ENCODE measurements at places on chromosomes 6 and 20. TPM values are rescaled to one million over a fixed set of nuclear protein-coding genes. Genes with fewer than 3 reads are reported as not detected.
A peak's percentile ranks its signal among the peaks of the same experiment; 100 is the strongest.

- DNase-seq = no peak
These were observed 113.4 kb downstream of the PSMB1 start for GRCh38 chr6:170439366-170440361.

GRCh38 chr20:56826705-56827665, 197.9 kb downstream of the TFAP2C start:
- no peak for DNase-seq

MAS1 gene
- total RNA-seq = not detected

DNA sequence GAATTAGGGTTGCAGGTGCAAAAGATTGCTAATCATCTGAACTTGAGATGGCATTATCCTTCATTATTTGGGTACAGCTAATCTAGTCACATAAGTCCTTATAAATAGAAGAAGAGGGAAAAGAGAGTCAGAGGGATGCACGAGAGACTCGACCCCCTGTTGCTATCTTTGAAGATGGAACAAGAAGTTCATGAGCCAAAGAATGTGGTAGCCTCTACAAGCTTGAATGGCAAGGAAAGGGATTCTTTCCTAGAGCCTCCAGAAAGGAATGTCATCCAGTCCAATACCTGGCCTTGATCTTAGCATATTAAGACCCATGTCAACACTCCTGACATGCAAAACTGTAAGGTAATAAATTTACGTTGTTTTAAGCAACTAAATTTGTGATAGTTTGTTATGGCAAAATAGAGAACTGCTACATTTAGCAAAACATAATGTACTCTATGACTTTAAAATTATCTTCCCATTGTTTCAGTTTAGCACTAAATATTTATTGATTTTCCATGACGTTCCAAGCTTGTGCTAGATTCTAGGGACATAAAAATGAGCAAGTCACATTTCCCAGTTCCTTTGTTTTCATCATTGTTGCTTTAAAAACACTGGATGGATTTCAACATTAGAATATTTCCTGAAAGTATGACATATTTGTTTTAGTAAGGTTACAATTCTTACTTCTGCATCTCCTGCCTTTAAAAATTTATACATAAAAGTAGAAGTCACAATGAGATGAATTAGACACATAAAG, 12.7 kb downstream of the MANEA start:
- DNase-seq = no peak

DNA sequence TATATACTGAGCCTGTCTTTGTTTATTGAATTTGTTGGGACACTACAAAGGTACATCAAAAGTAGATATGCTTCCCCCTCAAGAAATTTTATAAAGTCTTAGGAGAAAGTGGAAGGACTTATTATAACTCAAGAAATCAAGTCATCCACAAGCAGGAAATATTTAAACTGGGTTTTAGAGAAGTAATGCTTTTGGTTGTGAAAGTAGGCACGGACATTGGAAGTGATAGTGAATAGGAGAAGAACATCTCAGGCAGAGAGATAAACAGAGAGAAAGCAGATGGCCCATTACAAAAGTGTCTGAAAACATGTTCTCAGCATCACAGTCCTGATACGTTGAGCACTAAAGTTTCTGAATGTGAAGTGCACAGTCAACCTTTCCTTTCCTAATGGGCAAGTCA, 415.6 kb upstream of the RNF217 start:
- no peak for DNase-seq

ZNF341 gene
- total RNA-seq = 5.0 TPM

GRCh38 chr6:142810952-142811514, 133.9 kb downstream of the HIVEP2 start:
- DNase-seq = peak; percentile 34

PAK5 gene
- total RNA-seq = not detected

DNA sequence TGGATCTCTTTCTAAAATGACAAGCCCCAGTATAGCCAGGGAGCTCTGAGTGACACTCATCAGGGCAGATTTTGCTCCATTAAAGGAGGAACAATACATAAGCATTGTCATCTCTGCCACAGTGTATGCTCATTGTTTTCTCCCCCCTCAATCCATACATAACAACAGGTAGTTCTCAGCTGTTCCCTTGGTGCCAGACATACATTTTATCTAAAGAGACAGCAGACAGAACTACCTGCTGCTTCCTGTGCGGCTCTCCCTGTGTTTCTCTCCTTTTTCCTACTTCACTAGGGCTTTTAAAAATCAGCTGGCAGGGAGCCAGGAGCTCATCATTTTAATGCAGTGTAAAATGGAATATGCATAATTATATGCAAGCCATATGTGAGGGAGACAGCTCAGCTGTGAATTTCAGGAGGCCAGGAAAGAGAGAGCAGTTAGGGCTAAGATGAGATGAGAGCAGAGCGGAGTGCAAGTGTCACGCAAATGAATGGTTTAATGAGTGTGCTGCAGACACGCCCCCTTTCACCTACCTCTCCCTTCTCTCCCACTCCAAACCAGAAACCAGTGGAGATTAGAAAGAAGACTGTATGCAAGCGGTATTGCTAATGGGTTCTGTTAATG, 96.0 kb downstream of the SOBP start:
- no peak for DNase-seq

- DNase-seq = no peak
These were observed 328.8 kb downstream of the PHF3 start for GRCh38 chr6:63964366-63964765.

DNA sequence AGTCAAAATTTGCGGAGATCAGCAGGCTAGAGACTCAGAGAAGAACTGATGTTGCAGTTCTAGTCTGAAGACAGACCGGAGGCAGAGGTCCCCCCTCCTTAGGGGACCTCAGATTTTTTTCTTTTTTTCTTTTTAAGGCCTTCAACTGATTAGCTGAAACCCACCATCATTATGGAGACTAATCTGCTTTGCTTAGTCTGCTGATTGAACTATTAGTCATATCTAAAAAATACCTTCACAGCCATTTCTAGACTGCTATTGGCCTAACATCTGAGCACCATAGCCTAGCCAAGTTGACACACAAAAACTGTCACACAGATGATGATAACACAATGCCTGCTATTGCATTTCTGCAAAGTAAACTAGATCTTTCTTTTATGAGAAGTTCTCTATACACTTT, 141.1 kb upstream of the TNFAIP3 start:
- no peak for DNase-seq

MCHR2 gene
- total RNA-seq = not detected

DNA sequence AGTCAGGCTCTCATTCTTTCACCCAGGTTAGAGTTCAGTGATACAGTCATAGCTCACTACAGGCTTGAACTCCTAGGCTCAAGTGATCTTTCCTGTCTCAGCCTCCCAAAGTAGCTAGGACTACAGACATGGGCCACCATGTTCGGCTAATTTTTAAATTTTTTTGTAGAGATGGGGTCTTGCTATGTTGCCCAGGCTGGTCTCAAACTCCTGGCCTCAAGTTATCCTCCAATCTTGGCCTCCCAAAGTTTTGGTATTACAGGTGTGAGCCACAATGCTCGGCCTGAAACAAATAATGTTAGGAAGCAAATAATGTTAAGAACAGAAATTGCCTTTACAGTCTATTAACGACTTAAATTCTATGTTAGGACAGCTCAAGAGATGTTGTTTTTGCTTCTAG, 1.8 kb upstream of the UBR2 start:
- DNase-seq = no peak

- peak; percentile 15 for DNase-seq
These were observed 58.0 kb downstream of the BLOC1S5 start for GRCh38 chr6:8006208-8006607.

GRCh38 chr6:48474830-48475229, 363.8 kb upstream of the PTCHD4 start:
- no peak for DNase-seq

DNA sequence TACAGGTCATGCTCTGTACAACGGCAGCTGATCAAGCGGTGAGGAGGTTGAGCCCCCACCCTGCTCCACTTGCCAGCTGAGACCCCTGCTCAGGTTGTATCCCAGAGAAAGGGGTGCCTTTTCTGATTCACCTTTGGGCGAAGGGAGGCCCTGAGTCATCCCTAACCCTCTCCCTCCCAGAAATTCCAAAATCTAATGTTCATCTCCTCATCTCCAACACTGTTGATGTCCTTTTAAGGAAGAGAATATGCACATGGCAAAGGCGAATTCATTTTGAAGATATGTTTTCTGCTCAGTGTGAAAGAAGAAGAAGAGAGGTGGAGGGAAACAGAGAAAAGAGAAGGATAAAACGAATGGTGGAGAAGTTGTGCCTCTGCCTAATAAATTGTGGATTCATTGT, 120.5 kb downstream of the SCML4 start:
- DNase-seq = no peak

DNA sequence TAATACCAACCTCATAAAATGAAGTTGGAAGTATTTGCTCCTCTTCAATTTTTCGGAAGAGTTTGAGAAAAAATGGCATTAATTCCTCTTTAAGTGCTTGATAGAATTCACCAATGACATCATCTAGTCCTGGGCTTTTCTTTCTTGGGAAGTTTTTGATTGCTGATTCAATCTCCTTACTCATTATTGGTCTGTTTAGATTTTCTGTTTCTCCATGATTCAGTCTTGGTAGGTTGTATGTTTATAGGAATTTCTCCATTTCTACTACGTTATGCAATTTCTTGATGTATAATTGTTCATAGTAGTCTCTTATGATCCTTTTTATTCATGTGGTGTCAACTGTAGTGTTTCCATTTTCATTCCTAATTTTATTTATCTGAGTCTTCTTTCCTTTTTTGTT, 176.9 kb upstream of the PRND start:
- DNase-seq = no peak

DNA sequence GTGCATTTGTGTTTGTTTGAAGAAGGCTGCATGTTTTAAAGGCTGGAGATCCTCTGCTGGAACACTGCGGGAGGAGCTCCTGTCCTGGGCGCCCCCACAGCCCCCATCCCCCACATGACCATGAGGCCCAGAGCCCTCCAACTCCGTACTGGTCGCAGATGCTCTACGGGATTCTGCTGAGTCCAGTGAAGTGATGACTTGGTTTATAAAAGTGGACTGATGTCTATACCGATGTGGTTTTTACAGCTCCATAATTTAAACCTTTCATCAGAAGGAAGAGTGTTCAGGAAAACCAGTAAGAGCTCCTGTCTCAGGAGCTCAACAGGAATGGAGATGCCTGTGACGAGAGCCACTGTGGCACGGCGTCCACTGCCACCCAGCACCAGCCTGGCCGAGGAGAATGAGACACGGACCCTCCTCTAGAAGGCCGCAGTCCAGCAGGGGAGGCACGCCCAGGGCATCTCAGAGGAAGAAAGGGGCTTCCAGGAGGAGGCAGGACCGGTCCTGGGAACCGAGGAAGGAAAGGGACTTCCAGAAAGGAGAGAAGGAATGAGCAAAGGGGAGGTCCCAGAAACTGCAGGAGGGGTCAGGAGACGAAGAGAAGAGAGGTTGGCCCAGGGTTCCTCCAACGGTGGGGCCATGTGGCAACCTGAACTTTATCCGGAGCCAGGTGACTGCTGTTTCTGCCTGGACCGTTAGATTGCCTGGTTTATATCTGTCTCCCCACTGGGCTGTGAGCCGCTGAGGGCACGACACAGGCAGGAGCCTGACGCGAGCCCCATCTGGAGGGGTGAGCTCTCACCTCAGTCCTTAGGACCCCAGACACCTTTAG, 26.9 kb downstream of the BFSP1 start:
- no peak for DNase-seq

DNA sequence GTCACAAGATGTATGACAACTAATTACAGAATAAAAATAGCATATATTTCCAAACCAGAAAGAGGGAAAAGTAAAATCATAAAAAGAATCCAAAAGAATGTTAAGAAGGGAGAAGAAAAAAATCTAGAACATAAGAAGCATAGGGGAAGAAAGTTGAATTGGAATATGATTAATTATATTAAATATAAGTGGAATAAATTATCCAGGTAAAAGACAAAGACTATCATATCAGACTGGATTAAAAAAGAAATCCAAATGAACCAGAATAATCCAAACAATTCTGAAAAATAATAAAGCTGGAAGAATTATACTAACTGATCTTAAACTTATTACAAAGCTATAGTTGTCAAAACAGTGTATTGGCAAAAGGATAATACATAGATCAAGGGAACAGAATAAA, 23.6 kb downstream of the CSNK2A1 start:
- DNase-seq = no peak

DNA sequence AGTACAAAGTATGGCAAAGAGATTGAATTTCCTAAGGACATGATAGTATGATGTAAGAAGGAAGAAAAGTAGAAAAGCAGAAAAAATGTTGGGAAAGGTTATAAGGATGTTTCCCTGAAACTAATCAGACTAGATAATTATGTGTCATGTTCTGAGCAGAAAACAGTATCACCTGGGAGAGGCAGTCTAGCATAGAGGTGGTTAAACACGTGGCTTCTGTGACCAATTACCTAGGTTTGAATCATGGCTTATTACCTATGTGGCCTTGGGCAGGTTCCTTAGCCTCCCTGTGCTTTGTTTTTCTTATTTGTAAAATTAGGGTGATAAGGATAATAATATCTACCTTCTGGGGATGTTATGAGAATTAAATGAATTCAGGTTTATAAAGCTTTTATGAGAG, 38.0 kb downstream of the SCGN start:
- DNase-seq = no peak

DNA sequence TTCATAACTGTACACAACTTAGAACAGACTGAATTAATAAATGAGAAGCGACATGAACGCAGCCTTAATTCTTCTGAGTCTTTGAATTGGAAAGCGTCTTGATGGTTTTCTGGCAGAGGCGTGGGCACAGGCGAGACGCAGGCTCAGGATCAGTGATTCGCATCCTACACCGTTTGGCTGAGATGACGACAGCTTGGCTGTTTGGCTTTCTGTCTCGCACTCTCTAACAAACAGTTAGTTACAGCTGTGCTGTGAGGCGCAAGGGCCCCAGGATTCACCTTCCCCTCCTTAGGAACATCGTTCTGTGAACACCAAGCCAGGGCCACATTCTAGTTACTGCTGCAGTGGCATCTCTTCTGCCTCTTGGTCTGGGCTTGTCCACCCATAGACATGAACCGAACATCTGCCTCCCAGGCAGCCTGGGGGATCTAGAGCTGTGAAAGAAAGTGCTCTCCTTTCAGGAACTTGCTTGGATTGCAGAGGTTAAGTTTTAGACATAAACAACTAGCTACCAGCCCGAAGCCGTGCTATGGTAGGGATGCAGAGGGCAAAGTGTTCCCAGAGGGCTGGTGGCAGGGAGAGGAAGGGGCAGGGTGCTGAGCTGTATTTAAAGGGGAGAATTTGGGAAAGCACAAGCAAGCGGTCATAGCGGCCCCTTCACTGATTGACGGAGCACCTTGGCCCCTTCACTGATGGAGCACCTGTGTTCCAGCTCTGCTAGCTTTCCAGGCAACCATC, 49.6 kb downstream of the TCP11 start:
- DNase-seq = no peak

GRCh38 chr20:43658069-43658722, 8.7 kb upstream of the MYBL2 start:
- DNase-seq = peak; percentile 83

- DNase-seq = no peak
These were observed 62.5 kb upstream of the ZNFX1 start for GRCh38 chr20:49340161-49340966.
